ENCODE measurements at places on chromosomes 5 and 9. TPM values are rescaled to one million over a fixed set of nuclear protein-coding genes. Genes with fewer than 3 reads are reported as not detected.

TXNDC8 gene
- total RNA-seq: not detected

GRM6 gene
- total RNA-seq: not detected

FOXD4L4 gene
- 0.29 TPM for total RNA-seq

NR6A1 gene
- total RNA-seq: 0.44 TPM

NSG2 gene
- not detected for total RNA-seq

SPATA31A3 gene
- total RNA-seq: not detected

GABBR2 gene
- total RNA-seq: 1.3 TPM

MOB3B gene
- total RNA-seq: 0.15 TPM

DDX31 gene
- total RNA-seq: 9.7 TPM

B4GALT1 gene
- 32.3 TPM for total RNA-seq

PLCXD3 gene
- under 0.01 TPM for total RNA-seq

NMUR2 gene
- not detected for total RNA-seq

PCDHGA10 gene
- 14.7 TPM for total RNA-seq

ZNF366 gene
- total RNA-seq: not detected

PHF2 gene
- 17.0 TPM for total RNA-seq

LECT2 gene
- total RNA-seq: not detected

TXNDC15 gene
- 130 TPM for total RNA-seq

GALT gene
- 35.3 TPM for total RNA-seq

GFRA3 gene
- total RNA-seq: not detected

PCDHB10 gene
- 0.66 TPM for total RNA-seq

BOD1 gene
- 74.0 TPM for total RNA-seq

MRRF gene
- total RNA-seq: 36.7 TPM

SEMA6A gene
- total RNA-seq: 0.66 TPM

ASB6 gene
- 19.3 TPM for total RNA-seq

ADAMTS2 gene
- total RNA-seq: 76.6 TPM

PCDHB7 gene
- total RNA-seq: under 0.01 TPM

GLRA1 gene
- total RNA-seq: not detected

LTC4S gene
- total RNA-seq: not detected

LCNL1 gene
- total RNA-seq: 3.1 TPM

NOXA1 gene
- total RNA-seq: 0.73 TPM

SELENOP gene
- total RNA-seq: 703 TPM

PIP5K1B gene
- not detected for total RNA-seq

KIF12 gene
- total RNA-seq: not detected

KIF24 gene
- 0.50 TPM for total RNA-seq

PCDHGA1 gene
- 2.3 TPM for total RNA-seq

Measured in smooth muscle cell of trachea (primary cell).